ENCODE measurements at places on chromosomes 11 and 22. TPM values are rescaled to one million over a fixed set of nuclear protein-coding genes. Genes with fewer than 3 reads are reported as not detected.

- H3K36me3 ChIP-seq: no peaks in the 10 kb centered on the region
- no peak overlapping the region for H3K4me3 ChIP-seq
- DNase-seq: no peak
- no peaks in the 10 kb centered on the region for H3K4me1 ChIP-seq
- no peak overlapping the region for H3K27ac ChIP-seq
Measured at GRCh38 chr11:92440701-92441442, 216.3 kb downstream of the FAT3 start.

DNA sequence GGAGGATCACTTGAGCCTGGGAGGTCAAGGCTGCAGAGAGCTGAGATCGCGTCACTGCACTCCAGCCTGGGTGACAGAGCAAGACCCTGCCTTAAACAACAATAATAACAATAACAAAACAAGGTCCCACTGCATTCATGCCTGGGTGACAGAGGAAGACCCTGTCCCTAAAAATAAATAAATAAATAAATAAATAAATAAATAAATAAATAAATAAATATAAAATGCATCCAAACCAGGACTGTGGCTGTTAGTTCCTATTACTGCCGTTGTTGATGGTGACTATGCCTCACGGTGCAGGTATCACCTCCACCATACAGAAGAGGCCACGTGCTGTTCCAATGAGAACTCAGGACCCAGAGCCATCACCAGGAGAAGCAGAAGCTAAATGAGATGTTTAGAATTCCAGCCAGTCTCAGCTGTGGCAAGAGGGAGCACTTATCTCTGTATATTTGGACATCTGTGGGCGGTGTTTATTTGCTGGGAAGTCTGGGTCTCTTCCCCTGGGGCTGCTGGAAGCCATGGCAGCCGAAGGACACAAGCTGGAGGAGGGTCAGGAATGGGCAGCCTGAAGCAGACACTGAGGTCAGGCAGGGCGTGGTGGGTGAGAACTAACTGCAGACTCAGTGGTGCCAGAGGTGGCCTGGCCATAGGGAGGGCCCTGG, 21.6 kb downstream of the C11orf86 start:
- H3K27ac ChIP-seq: no peak overlapping the region
- no peak for DNase-seq
- no peaks in the 10 kb centered on the region for H3K36me3 ChIP-seq
- no peaks in the 10 kb centered on the region for H3K4me1 ChIP-seq
- no peak overlapping the region for H3K4me3 ChIP-seq
- peaks cover 24% of the 10 kb centered on the region for H3K27me3 ChIP-seq

- no peak overlapping the region for H3K27ac ChIP-seq
- no peak for DNase-seq
- peaks cover 49% of the 10 kb centered on the region for H3K27me3 ChIP-seq
- no peaks in the 10 kb centered on the region for H3K4me1 ChIP-seq
Measured at GRCh38 chr22:26912655-26913345, 255.4 kb downstream of the MIAT start.

GRCh38 chr22:45866126-45866645, 110.8 kb downstream of the WNT7B start:
- H3K36me3 ChIP-seq: peaks cover 17% of the 10 kb centered on the region
- H3K27me3 ChIP-seq: peaks cover 45% of the 10 kb centered on the region
- no peak for DNase-seq
- no peak overlapping the region for H3K4me3 ChIP-seq
- no peak overlapping the region for H3K27ac ChIP-seq

DNA sequence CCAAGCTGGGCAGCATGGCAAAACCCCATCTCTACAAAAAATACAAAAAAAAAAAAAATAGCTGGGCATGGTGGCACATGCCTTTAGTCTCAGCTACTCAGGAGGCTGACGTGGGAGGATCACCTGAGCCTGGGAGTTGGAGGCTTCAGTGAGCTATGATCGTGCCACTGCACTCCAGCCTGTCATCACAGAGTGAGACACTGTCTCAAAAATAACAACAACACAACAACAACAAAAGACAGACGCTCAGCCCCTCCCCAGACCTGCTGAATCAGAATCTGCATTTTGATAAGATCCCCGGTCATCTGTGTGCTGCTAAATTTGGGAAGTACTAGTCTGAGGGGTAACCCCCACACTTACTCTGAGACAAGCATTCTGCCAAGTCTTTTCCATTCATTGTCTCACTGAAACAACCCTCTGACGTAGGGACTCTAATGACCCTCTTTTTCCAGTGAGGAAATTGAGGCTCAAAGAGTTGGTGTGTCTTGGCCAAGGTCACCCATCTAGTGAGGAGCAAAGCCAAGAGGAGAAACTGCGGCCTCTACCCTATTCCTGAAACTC, 7.5 kb downstream of the NEFH start:
- H3K4me3 ChIP-seq: no peak overlapping the region
- DNase-seq: no peak
- H3K4me1 ChIP-seq: no peaks in the 10 kb centered on the region
- H3K36me3 ChIP-seq: peaks cover 10% of the 10 kb centered on the region
- no peaks in the 10 kb centered on the region for H3K27me3 ChIP-seq
- no peak overlapping the region for H3K27ac ChIP-seq

DNA sequence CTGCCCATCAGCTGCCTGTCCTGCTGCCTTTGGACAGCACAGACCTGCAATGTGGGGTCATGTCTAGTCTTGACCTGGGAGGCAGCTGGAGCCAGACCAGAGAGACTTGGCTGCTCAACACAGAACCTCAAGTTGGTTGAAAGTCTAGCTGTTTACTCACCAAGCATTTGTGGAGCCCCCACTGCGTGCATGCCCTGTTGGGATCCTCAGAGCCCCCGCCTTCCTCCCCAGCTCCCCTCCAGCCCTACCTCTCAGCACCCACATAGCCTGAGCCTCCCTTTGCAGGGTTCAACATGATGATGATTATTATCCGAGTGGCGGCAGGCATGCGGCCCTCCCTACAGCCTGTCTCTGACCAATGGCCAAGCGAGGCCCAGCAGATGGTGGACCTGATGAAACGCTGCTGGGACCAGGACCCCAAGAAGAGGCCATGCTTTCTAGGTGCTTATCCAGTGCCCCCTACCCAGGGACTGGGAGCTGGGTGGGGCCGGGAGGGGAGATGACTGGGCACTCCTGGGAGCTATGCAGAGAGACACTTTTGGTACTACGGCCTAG, 8.3 kb downstream of the ANKK1 start:
- no peaks in the 10 kb centered on the region for H3K27me3 ChIP-seq
- no peak overlapping the region for H3K27ac ChIP-seq
- DNase-seq: no peak
- no peak overlapping the region for H3K4me3 ChIP-seq
- no peaks in the 10 kb centered on the region for H3K36me3 ChIP-seq

- peaks cover 52% of the 10 kb centered on the region for H3K4me1 ChIP-seq
- no peak for DNase-seq
- peak within 1 kb of the TSS; percentile 93 for H3K4me3 ChIP-seq
- peaks cover 2% of the 10 kb centered on the region for H3K36me3 ChIP-seq
- no peaks in the 10 kb centered on the region for H3K27me3 ChIP-seq
- peak within 1 kb of the TSS; percentile 95 for H3K27ac ChIP-seq
Measured at GRCh38 chr11:63536669-63537292, at the start of gene PLAAT4. Gene PLAAT4, plus strand, starts transcription at chr11:63536808. Its CDS starts 61 bp downstream, at chr11:63536869.

DNA sequence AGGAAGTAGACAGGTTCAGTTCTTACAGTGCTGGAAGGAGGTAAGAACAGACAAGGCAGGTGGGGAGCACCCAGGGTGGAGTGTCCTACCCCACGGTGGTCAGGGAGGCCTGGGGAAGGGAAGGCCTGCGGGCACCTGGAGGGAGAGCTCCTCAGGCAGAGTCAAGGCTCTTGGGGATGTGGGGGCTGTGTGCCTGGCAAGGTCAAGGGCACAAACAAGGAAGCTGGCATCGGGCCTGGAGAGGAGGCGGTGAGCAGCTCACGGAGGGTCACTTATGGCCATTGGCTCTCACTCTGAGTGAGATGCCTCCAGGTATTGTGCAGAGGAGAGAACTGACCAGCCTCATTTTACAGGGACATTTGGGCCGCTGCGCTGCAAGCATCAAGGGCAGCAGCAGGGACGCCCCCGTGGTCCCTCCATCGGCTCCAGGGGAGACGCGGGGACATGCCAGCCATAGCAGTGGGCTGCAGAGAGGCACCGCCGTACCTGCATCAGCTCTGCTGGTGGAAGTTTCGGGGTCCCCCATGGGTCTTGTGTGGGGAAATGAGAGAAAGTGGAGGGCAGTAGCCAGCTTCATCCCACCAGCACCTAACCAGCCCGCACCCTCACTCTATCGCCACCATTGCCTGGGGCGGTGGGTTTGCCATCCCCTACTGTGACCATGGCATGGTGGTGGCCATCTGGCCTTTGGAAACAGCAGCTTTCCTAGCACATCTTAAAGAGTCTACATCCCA, 37.5 kb upstream of the RTL6 start:
- peaks cover 7% of the 10 kb centered on the region for H3K4me1 ChIP-seq
- peaks cover 33% of the 10 kb centered on the region for H3K27me3 ChIP-seq
- H3K27ac ChIP-seq: no peak overlapping the region
- H3K4me3 ChIP-seq: no peak overlapping the region
- no peak for DNase-seq

DNA sequence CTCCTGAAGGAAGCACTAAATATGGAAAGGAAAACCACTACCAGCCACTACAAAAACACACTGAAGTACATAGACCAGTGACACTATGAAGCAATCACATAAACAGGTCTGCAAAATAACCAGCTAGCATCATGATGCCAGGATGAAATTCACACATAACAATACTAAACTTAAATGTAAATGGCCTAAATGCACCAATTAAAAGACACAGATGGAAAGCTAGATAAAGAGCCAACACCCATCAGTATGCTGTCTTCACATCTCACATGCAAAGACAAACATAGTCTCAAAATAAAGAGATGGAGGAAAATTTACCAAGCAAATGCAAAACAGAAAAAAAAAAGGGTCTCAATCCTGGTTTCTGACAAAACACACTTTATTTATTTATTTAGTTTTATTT, 171.7 kb downstream of the TTC28 start:
- H3K36me3 ChIP-seq: no peaks in the 10 kb centered on the region
- DNase-seq: no peak
- H3K27me3 ChIP-seq: peaks cover 13% of the 10 kb centered on the region
- H3K4me3 ChIP-seq: no peak overlapping the region

GRCh38 chr22:25488244-25489020, 76.0 kb upstream of the GRK3 start:
- H3K27ac ChIP-seq: no peak overlapping the region
- peaks cover 2% of the 10 kb centered on the region for H3K4me1 ChIP-seq
- no peak for DNase-seq
- H3K27me3 ChIP-seq: peaks cover 26% of the 10 kb centered on the region
- no peaks in the 10 kb centered on the region for H3K36me3 ChIP-seq

DNA sequence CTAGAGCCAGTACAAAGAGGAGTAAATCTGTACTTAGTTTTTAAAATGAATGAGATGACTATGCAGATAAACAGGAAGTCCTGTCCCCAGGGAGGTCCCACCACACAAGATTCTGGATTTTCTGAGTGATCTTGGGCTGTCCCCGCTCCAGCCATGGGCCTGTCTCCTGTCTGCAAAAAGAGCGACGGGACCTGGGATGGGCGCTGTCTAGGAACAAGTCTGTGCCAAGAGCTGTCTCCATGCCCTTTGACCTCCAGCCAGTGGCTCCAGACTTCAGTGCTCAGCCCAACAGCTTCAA, 6.0 kb downstream of the CSNK1E start:
- no peak for DNase-seq
- H3K4me1 ChIP-seq: peaks cover 61% of the 10 kb centered on the region
- H3K27ac ChIP-seq: peak overlapping the region; percentile 77
- H3K4me3 ChIP-seq: no peak overlapping the region
- H3K36me3 ChIP-seq: no peaks in the 10 kb centered on the region

- no peak overlapping the region for H3K27ac ChIP-seq
- no peak overlapping the region for H3K4me3 ChIP-seq
- H3K27me3 ChIP-seq: no peaks in the 10 kb centered on the region
Measured at GRCh38 chr11:79340535-79340934, 100.3 kb downstream of the TENM4 start.

DNA sequence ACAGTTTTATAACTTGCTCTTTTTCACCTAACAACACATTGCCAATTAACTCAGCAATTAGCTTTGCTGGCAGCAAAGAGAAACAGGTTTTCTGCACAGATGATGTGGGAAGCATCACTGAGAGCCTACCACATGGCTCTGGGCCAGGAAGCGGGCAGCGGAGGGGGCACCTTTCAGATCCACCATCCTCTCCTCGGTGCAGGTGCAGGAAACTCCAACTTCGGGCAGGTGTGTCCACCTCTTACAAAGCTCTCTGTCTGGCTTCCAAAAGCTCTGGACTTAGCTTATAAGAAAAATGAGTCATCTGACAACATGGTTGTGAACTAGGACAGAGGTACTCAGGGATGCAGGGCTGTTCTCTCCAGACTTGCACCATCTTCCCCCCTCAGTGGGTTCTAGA, 77.0 kb downstream of the RPS6KA4 start:
- peaks cover 46% of the 10 kb centered on the region for H3K27me3 ChIP-seq
- DNase-seq: no peak
- H3K27ac ChIP-seq: no peak overlapping the region

- DNase-seq: no peak
- H3K4me1 ChIP-seq: peaks cover 8% of the 10 kb centered on the region
- H3K27me3 ChIP-seq: peaks cover 38% of the 10 kb centered on the region
Measured at GRCh38 chr11:109945626-109946321, 147.4 kb upstream of the ZC3H12C start.

GRCh38 chr11:81975261-81975900, 758.3 kb downstream of the FAM181B start:
- no peaks in the 10 kb centered on the region for H3K36me3 ChIP-seq
- no peaks in the 10 kb centered on the region for H3K4me1 ChIP-seq
- H3K27me3 ChIP-seq: no peaks in the 10 kb centered on the region
- H3K4me3 ChIP-seq: no peak overlapping the region
- H3K27ac ChIP-seq: no peak overlapping the region
- DNase-seq: no peak

GRCh38 chr22:43101306-43101705, 9.2 kb upstream of the BIK start:
- DNase-seq: no peak
- H3K36me3 ChIP-seq: no peaks in the 10 kb centered on the region
- H3K4me1 ChIP-seq: peaks cover 14% of the 10 kb centered on the region
- no peak overlapping the region for H3K27ac ChIP-seq
- no peaks in the 10 kb centered on the region for H3K27me3 ChIP-seq

GRCh38 chr11:83119216-83119615, 37.7 kb upstream of the PCF11 start:
- H3K36me3 ChIP-seq: peaks cover 2% of the 10 kb centered on the region
- H3K4me3 ChIP-seq: no peak overlapping the region
- peaks cover 19% of the 10 kb centered on the region for H3K4me1 ChIP-seq
- H3K27ac ChIP-seq: peak overlapping the region; percentile 32
- no peak for DNase-seq
- no peaks in the 10 kb centered on the region for H3K27me3 ChIP-seq

GRCh38 chr11:106249617-106250239, 172.3 kb downstream of the AASDHPPT start:
- no peaks in the 10 kb centered on the region for H3K27me3 ChIP-seq
- H3K4me3 ChIP-seq: no peak overlapping the region
- H3K36me3 ChIP-seq: no peaks in the 10 kb centered on the region

GRCh38 chr11:109236696-109237095, 185.3 kb upstream of the C11orf87 start:
- H3K36me3 ChIP-seq: no peaks in the 10 kb centered on the region
- no peaks in the 10 kb centered on the region for H3K4me1 ChIP-seq
- no peak for DNase-seq
- H3K4me3 ChIP-seq: no peak overlapping the region
- no peaks in the 10 kb centered on the region for H3K27me3 ChIP-seq

Gene MYOD1
- not detected for total RNA-seq

Gene ARHGAP8
- 7.1 TPM for total RNA-seq

Gene ZNF143
- 35.5 TPM for total RNA-seq

Gene DCHS1
- total RNA-seq: 8.0 TPM

Gene RHBDD3
- total RNA-seq: 15.9 TPM

Gene TBX10
- total RNA-seq: not detected

Gene TRIM34
- 6.5 TPM for total RNA-seq

Gene SYT7
- not detected for total RNA-seq

Gene CLCF1
- total RNA-seq: 7.3 TPM

Gene C11orf86
- total RNA-seq: not detected

Gene PARVA
- total RNA-seq: 0.16 TPM

Gene TMEM134
- total RNA-seq: 65.6 TPM

Gene NPAS4
- not detected for total RNA-seq

Gene RBMXL2
- total RNA-seq: not detected

Gene UNC93B1
- 24.7 TPM for total RNA-seq
